Stimulated activated CD4-positive, alpha-beta T cell treated with anti-CD3 and anti-CD28 coated beads, TNF-alpha, amount 100 ng/mL, for 4 hours (primary cell): ENCODE measurements at places on chromosomes 4 and X.

DNA sequence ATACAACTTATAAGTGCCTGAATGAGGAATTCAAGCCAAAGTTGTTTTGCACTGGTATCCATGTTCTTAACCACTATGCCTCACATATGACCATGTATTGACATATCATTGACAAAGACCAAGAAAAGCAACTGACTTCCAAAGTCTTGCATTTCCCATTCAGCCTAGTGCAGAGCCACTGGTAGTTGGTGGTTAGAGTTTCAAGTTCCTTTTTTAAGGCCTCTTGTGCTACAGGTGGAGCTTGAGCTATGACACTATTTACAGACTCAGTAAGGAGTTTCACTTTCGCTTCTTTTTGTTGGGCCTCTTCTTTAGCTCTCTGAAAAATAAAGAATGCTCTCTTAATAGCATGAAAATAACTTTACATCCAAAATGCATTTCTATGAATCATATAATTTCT is 763.0 kb downstream of the DMD start:
- DNase-seq = no peak

GRCh38 chrX:138859421-138859820 is 147.9 kb upstream of the FGF13 start:
- no peak for DNase-seq

GRCh38 chrX:108811891-108812290 is 75.5 kb upstream of the IRS4 start:
- DNase-seq = no peak

GRCh38 chr4:57280481-57280880 is 170.3 kb upstream of the IGFBP7 start:
- DNase-seq = no peak

- DNase-seq = no peak
These were observed 88.9 kb downstream of the ZNF674 start for GRCh38 chrX:46456125-46456922.

GRCh38 chr4:187060551-187060950 is 336.9 kb upstream of the FAT1 start:
- DNase-seq = no peak

DNA sequence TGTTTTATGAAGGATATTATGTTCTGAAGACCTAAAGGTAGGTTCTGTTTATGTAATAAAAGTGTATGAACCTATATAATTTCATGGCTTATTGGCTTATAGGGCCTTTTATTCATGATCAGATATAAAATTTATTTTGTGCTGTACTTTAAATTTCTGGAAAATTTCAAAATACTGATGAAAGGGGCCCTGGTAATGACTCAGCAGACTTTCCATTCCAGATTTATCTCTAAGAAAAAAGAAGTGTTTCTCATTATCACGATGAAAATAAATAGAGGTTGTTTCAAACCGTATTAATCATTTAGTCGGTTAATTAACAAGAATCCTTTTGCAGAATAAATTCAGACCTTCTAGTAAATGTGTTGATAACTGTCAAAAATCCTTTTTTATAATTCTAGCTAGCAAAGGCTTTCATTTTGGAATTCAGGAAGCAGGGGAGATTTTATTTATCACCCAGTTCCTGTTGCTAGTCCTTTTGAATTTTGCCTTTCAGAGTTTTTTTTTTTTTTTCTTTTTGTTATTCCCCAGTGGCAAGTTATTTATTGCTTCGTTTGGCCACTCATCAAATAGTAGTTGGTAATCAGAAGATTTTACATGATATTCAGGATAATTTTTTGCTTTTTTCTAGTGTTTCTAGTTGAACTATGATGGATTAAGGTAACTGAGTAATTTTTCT is 5.4 kb upstream of the TAPT1 start:
- DNase-seq = no peak

DNA sequence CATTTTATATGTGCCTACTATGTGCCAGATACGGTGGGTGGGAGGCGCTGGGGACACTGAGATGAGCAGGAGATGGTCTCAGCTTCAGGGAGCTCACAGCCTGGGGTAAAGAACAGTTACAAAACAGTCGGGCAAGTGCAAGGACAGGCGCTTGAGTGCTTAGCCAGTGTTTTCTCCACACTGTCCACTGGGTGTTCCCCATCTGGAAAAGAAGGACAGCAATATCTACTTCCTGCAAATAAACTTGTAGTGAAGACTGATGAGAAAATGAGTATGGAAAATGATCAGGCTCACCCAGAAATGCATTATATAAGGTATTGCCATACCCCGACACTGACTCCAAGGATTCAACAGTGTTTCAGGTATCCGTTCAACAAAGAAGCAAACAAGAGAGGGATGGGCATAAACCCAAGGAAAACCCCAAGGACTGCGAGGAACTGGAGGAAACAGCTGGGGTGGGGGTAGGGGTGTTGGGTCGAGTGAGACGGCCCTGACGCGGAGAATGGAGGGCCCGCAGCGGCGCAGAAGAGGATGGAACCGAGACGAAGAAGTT is 835 bp downstream of the TMEM185A start:
- DNase-seq = no peak

DNA sequence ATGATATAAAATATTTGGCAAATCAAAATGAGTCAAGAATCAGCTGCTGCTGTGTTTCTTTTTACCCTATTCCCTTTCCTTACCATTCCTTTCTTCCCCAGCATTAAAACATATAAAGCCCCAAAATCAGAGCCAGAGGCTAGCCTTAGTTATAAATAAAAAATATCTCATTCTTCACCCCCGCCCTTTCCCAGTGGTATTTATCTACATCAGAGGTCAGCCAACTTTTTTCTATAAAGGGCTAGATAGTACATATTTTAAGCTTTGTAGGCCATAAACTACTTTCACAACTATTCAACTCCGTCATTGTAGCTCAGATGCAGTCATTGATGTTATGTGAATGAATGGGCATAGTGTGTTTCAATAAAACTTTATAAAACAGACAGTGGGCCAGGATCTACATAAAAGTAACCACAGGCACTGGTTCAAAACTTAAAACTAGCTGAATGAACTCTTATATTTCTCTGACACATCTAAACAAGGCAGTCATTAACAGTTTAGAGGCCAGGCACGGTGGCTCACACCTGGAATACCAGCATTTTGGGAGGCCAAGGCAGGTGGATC is 30.5 kb upstream of the TCEANC start:
- no peak for DNase-seq

DNA sequence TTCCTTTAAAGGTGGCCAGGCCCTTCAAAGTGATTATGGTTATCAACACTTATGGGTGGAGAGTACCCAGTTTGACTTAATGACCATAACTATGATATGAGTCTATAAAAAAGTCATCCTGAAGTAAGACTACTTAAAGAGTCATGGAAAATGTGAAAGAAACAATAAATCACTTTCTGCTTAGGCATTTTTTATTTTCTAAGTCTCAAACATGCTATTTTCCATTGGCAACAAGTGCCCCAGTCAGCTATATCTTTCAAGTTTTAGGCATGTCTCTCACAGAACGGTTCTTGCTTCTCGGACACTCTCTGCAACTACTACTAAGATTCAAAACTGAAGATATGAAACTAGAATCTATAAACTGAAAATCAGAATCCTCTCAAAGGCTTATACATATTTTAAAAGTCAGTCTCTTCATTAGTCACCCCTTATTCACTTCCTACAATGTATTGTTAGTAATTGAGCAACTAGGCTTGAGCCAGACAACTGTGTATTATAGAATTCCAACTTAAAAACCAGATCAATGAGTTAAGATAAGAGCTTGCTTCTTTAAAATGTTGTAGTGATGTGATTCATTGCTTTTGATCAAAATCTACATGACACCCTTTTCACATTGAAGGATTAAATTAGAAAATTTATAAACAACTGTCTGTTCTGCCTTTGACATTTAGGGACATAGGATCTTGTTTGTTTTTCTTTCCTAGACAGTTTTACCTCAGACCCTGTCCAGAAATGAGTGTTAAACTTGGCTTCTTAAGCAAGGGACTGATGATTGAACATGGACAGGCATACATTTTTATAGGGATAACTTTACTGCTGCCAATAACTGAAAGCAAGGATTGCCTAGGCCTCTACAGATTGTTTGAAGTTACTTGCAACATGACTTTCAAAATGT is 2.9 kb downstream of the ANTXR2 start:
- no peak for DNase-seq

DNA sequence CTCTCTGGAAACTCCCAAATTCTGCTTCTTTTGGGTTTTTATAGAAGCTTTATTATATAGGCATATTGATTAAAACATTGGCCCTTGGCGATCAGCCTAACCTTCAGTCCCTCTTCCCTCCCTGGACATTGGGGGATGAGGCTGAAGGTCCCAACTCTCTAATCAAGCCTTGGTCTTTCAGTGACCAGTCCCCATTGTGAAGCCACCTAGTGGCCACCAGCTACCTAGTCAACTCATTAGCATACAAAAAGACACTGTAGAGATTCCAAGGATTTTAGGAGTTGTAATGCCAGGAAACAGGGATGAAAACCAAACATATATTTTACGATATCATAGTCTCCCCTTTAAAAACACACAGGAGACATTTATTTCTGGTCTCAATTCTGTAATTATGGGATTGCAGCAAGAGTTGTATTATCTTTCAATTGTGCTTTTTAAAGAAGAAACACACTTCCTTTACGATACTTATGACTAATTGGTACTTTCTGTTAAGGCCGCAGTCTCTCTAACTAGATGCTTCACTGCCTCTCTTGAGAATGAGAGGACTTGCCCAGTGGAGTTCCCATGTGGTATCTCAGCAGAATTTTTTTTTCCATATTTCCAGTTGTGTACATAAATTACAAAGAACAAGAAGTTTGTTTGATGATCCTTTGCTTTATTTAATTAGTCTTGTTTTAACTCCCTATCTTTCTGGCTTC is 58.2 kb downstream of the WDR17 start:
- DNase-seq = no peak

DNA sequence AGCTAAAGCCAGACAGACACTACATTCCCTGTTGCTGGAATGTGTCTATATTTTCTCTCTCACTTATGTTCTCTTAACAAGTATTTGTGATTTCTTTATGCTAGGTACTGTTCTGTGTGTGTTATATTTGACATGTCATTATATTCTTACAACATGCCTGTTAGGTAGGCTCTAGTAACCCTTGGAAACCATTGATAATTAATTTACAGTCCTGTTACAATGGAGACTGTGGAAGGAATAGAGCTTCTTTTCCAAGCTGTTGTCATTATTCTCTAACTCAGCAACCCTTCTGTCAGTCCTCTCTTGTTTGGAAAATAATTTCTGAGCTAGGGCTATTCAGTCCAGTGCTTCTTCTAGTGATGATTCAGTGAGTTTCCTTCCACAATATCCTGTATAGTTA is 419.1 kb upstream of the BOD1L1 start:
- DNase-seq = no peak
